ENCODE measurements at places on chromosomes 6 and 20.

GRCh38 chr6:70886661-70887060, 70.2 kb downstream of the B3GAT2 start:
- DNase-seq, result no peak

GRCh38 chr6:31971279-31971992, 502 bp downstream of the DXO start:
- no peak for DNase-seq

DNA sequence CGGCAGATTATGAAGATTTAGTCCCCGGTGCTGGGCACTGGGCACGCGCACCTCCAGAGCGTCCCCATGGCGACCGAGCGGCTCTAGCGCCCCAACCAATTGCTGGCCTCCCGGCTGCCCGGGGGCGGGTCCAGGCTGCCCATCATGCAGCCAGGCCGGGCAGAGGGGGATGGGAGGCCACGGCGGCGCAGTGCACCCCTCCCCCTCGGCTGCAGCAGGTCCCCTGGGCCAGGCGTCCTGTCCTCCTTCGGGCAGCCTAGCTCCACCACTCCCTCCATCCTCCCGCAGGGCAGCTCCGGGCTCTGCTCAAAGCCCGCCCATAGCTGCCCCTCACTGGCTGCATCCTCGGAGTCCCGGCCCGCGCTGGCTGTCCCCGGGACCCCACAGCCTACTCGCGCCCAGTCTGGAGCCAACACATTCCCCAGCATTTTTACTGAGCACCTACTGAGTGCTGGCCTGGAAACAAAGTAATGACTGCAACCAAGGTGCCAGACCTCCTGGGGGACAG, 99.4 kb downstream of the ASXL1 start:
- DNase-seq, result no peak

GRCh38 chr20:56442389-56443365, 25.8 kb upstream of the RTF2 start:
- no peak for DNase-seq

GRCh38 chr6:32852018-32852843, 1.3 kb downstream of the TAP1 start:
- no peak for DNase-seq

DNA sequence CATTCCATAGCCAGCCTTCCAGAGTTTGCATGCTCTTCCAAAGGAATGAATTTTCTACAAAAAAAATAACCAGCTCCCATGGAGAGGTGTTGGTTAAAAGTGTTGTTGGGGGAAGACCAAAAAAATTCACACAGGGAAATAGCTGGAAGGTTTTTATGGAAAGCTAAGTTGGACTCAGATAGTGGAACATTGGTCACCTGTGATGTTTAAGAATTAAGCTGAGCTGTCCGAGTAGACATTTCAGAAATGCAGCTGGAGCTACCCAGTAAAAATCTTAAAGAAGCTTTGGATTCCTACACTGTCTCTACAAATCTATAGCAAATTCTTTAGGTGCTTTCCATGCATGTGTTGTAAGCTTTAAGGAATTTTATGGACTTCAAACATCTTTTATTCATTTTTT, 155.5 kb downstream of the THBS2 start:
- DNase-seq, result no peak

DNA sequence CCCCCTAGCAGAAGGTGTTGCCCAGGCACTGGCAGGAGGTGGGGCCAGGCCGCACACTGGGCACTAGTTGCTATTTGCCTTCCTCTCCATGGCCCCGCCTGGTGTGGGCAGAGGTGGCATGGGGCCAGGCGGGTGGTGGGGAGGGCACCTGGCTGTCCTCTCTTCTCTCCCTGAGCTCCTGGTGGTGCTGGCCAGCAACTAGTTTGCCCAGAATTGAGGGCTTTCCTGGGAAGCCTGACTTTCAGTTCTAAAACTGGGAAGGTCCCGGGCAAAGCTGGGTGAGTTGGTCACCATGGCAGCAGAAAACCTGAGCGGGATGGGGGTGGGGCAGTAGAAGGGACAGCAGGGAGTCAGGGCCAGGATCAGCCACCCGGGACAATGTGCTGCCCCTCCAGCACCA, 48.2 kb downstream of the RBM38 start:
- DNase-seq, result no peak

GRCh38 chr6:159842035-159842434, 42.0 kb downstream of the PNLDC1 start:
- no peak for DNase-seq

Data from activated CD8-positive, alpha-beta memory T cell treated with anti-CD3 and anti-CD28 coated beads for 1 hour (primary cell).